Fibroblast of skin of scalp (primary cell): ENCODE measurements at places on chromosomes 11 and 22.

DNA sequence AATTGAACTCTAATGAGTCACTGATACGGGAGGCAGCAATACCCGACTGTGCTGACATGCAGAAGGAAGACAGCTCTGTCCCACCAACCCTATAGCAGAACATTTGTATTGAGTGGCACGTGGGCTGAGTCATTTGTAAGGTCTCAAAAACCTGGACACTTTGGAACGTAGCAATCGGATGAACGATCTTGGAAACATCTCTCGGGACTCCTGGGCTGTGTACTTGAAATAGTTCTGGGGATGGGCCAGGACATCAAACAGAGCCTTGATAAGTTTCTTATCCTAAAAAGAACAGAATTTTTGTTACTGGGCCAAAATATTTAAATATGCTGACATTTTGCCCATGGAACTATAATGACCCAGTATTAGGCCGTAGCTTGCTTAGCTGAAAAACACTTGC, 17.1 kb upstream of the NRIP3 start:
- peak; percentile 23 for DNase-seq

DNA sequence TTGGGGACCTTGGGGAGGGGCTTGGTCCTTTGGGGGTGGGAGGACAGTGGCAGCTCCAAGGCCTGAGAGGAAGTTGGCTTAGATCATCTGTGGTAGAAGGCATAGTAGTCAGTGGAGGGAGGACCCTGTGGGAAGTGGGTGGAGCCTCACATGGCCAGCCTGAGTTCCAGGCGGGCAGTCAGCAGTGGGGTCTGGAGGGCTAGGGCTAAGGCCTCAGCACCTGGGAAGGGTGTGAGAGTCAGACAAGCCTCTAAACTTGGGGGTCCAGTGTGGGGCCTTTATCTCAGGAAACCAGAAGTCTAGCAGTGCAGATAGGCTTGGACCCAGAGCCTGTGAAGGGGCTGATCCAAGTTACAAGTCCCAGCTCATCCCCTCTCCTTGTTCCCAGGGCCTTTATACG, 4.0 kb downstream of the NLRX1 start:
- DNase-seq = no peak

DNA sequence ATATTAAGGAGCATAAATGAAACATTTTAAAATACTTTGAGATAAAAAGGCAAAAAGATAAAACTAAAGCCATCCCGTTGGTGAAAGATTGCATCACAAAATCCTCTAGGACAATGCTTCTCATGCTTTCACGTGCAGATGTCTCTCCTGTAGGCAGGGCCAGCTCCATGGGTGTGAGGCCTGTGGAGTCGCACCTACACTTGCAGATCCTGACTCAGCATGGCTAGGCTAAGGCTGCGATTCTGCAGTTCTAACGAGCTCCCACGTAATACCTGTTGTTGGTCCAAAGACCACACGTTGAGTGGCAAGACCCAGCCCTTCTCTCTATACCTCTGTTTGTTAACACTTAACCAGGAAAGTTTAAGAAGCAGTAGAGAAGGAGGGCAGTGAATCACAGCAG, 62.1 kb upstream of the CAPRIN1 start:
- DNase-seq = no peak

DNA sequence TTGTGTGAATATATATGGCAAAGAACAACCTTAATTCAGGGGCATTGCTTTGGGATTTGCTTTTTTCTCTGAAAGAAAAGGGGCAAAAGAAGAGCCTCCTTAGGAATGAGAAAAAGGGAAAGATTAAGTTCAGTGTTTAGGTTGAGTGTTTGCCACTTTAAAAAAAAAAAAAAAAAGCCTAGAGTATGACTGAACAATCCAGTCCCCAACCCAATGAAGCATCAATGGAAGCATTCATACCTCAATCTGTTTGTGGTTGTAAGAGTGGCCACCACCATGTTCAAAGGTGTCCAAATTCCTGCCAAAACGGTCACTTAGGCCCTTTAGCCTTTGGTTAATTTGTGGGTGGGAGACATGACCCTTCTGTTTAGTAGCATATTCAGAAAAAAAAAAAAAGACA, 260.6 kb downstream of the SOX6 start:
- DNase-seq = no peak

GRCh38 chr11:43419460-43419859, 60.7 kb downstream of the TTC17 start:
- DNase-seq = peak; percentile 39

DNA sequence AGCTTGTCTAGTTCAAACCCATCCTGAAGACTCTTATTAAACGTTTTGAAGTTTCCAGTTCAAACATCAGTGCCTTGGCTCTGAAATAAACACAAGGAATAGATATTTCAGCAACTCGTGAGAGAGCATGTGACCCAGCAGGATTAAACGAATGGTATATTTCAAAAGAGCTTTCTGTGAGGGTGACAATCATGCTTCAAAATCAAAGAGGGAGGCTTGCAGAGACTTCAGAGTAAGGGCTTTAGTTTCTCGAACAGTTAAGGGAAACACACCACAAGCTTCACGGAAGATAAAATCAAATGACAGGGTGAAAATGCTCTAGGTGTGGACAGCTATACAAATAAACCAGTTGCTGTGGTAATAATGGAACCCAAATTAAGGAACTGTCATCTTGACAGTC, 1.4 kb downstream of the HPS4 start:
- DNase-seq = no peak

DNA sequence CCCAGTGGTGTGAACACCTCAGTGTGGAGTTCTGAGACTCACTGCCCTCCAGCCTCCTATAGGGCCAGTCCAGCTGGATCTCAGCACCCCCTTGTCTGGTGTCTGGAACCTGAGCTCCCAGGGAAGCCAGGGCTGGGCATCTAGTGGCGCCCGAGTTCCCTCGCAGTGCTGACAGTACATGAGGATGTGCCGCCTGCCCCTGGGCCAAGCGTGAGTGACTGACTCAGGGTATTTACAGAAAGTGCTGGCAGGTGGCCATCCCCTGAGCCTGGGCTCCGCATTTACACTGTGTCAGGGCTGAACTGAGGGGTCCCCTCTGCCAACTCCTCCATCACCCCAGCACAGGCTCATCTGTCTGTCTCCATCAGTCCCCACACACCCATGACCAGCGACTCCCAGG, 185.3 kb downstream of the BRD1 start:
- DNase-seq = no peak

- DNase-seq = no peak
Measured at GRCh38 chr11:61706452-61707400, 26.5 kb downstream of the DAGLA start.

DNA sequence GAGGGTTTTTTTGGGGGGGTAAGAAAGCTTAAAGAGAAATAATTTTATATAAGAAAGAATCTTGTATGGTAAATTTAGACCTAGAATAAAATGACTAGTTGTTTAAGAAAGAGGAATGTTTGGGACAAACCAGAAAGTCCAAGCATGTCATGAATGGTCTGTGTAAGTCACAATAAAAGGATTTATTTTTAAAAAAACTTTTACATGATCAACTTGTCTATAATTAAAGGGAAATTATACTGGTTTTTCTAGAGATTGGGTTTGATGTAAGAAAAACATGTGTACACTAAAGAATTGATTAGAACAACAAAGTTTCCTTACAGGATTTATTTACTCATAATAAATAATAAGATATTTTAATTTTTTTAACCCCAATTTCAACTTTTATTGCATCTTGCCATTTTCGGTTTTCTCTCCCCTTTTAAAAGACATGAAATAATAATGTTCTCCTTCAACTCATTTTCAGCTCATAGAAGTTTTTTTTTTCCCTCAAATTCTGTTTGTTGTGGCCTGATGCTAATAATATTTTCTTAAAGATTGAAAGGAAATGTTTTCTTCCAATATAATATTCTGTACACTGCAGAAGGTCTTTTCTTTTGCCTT, 35.4 kb upstream of the INCENP start:
- no peak for DNase-seq

DNA sequence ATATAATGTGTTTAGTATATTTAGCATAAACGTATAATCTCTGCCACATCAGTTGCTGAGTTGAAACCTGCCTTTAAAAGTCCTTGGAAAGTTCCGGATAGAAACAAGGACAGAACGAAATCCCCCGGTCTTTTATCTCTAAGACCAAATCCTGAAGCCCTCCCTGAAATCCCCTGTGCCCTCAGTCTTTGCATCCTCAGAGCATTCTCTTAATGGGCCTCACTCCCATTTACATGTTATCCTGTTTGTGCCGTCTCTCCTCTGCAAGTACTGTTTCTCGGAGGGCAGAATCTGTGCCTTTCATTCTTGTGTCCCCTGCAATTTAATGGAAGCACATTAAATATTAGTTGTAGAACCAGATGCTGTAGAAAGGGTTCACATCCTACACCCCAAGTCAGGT, 56.0 kb downstream of the ZNRF3 start:
- no peak for DNase-seq

GRCh38 chr11:66851698-66852465, 5.0 kb upstream of the LRFN4 start:
- DNase-seq = peak; percentile 27

DNA sequence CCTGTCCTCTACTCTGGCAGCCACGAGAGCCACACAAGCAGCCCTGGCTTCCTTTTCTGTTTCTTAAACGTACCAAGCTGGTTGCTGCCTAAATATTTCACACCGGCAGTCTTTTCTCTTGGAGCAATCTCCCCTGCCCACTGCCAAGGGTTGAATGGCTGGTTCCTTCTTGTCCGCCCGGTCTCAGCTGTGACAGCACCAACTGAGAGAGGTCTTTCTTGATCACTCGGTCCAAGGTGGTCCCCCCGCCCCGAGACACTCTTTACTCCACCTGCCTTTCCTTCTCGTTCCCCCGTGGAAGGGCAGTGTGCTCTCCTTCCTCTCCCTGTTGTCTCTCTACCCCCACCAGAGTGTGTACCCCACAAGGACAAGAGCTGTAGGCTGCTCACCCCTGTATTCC, 33.7 kb upstream of the IGSF9B start:
- no peak for DNase-seq

DNA sequence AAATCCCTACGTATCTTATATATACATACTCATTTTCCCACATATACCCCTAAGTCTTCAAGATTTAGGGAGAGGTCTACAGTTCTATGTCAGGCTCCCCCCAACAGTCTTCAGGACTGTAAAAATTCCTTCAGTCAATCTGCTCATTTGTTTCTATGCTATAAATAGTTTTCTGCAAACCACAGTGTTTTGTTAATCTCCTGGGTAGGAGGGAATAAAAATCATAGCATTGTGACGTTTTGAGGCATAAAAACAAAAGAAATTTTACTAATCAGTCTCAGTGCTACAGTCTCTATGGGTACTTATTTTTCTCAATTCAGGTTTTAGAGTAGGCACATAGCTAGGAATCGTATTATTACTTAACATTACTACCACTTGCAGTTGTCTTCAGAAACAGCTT, 552.8 kb upstream of the LRRC4C start:
- peak; percentile 52 for DNase-seq

GRCh38 chr11:19651028-19651427, 61.6 kb upstream of the NAV2 start:
- DNase-seq = no peak

GRCh38 chr11:75775056-75775455, 6.5 kb downstream of the DGAT2 start:
- DNase-seq = no peak

DNA sequence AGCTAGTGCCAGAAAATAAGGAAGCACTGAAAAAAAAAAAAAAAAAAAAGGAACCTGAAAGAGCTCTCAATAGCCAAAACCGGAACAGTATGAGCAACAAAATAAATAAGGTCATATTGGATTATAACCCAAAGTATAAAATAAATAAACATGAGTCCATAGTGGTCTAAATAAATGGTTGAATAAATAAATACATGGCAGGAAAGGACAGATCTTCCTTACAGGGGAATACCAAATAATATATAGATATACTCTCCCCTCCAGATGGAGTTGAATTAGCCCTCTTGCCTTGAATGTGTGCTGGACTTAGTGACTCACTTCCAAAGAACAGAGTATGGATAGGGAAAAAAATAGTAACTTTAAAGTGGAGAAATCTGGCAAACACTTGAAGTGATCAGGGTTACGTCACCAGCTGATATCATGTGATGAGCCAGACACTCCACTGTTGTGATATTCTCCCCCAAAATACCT, 14.3 kb upstream of the ARRB1 start:
- no peak for DNase-seq

DNA sequence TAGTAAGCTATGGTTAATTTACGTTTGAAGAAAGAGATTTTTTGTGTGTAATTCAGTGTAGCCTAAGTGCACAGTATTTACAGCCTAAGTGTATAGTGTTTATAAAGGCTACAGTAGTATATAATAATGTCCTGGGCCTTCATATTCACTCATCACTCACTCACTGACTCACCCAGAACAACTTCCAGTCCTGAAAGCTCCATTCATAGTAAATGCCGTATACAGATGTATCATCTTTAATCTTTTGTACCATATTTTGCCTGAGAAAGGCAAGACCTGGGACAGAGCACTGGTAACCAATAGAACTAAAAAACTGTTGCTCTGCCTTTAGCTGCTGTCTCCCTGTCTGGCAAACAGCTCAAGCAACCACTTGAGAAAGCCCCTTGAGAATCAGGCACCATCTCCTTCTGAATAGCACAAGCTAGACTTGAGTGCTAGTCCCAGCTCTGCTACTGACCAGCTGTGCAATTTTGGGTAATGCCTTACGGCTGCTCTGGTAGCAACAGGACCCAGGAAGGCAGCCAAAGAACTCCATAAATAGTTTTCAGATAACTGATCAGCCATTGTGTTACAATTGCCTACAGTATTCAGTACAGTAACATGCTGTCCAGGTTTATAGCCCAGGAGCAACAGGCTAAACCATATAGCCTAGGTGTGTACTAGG, 131.3 kb downstream of the KCNC1 start:
- DNase-seq = no peak

GRCh38 chr11:78395597-78395996, 22.0 kb downstream of the GAB2 start:
- DNase-seq = no peak

- DNase-seq = peak; percentile 83
Measured at GRCh38 chr11:72831521-72832300, 17.5 kb downstream of the ATG16L2 start.
